ENCODE measurements at places on chromosomes 1 and 21.

GRCh38 chr1:208043691-208044181 lies 132.8 kb upstream of the CD34 start:
- DNase-seq: no peak

DNA sequence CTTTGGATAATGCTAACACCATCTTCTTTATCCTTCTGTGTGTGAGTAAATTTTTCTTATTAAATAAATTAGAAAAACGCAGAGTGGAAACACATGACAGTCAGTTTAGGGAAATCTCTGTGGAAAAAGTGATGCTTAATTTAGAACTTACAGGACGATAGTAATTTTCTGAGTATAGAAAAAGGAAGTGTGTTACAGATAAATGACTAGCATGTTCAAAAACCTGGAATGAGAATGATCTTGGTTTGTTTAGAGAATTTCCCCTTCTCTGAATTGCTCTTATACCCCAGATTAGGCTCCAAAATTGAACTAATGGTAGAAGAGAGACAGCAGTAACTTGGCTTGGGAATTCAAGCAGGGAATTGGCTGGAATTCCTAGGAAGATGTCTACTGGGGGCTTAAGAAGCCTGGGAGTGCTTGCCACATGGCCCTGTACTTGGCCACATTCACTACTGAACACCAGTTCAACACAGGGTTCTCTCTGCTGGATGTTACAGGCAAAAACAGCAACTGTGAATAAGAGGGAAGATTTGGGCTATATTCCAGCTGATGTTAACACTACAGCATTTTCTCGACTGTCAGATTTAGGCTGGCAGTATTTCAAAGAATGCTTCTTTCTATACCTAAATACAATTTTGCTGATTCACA lies 1004.2 kb downstream of the TTLL7 start:
- no peak for DNase-seq

GRCh38 chr1:230923176-230923575 lies 54.9 kb upstream of the C1orf198 start:
- DNase-seq: no peak

DNA sequence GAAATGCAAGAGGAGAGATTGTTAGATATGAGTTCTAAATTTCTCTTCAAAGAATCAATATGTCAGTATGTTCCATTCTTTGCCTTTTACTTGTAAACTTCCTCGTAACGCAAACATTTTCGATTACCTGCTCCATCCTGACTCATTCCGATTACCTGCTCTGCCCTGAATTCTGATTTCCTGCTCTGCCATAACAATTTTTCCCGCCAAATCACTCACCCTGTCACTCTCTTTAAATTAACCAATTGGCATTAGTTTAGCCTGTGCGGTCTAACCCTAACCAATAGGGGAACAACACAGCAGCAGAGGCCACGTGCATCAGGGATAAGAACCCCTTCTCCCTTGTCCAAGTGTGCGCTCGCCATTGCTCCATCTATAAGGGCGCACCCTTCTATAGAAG lies 25.0 kb upstream of the CBR3 start:
- no peak for DNase-seq

DNA sequence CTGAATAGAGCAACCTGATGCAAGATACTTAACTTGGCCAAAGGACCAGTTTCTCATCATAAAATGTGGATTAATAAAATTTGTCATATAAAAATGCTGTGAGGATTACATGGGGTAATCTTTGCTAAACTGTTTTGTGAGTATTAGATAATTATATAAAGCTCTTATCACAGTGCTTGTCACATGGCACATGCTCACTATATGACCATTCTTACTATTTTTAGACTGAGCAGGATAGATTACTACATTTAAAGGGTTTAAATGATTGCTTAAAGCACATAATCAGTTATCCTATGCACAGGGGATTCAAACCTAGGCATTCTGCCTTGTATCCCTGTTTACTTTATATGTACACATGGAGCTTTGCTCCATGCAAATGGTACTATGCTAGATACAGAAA lies 82.9 kb upstream of the COL24A1 start:
- DNase-seq: no peak

DNA sequence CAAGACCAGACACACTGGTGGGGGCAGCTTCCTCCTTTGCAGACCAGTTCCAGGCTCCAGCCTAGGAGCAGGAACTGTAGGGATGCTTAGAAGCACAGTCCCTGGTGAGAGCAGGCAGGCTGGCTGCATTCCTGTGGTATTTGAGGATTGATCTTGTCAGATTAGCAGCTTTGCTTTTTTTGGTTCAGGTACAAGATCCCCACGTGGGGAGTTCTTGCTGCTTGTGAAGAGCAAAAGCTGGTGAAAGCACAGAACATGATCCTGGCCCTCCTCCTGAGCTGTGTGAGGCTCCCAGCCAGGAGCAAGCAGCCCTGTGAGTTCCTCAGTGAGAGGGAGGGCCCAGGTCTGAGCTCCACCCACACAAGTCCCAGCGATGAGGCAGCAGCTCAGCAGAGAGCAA lies 75.3 kb upstream of the ARTN start:
- DNase-seq: no peak

GRCh38 chr21:43307677-43308070 lies 119.3 kb downstream of the SIK1 start:
- DNase-seq: no peak

- no peak for DNase-seq
These were observed 25.6 kb upstream of the IL20 start for GRCh38 chr1:206839857-206840256.

DNA sequence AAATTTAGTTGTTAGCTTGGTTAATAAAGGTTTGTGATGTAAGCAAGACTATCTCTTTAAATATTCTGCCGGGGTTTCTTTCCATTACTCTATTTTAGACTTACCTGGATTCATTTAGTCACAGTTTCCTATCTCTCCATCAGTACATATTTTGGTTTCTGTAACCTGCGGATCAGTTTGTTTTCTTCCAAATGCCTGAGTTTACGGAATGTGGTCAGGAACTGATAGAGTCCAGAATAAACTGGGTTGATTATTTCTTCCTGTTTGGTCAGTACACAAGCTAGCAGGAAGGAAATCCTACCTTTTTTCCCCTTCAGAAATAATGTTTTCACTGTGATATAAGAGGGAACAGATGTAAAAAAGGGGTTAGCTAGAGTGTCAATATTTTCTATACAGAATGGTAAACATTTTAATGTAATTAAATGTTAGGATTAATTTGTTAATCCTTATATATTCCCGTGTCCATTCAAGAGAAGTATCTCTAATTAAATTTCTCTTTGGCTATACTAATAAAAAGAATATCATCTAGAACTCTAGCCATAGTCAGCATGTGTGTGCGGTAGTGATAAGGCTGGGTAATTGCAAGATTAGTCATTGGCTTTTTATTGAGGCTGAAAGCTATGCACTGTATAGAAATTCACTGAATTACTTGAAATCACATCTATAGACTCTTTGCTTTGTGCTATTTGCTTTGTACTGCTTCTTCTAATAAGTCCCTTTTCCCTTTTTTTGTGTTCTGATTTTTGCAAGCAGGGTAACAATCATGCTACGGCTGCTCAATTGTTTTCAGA lies 144.7 kb upstream of the ADGRL4 start:
- no peak for DNase-seq

DNA sequence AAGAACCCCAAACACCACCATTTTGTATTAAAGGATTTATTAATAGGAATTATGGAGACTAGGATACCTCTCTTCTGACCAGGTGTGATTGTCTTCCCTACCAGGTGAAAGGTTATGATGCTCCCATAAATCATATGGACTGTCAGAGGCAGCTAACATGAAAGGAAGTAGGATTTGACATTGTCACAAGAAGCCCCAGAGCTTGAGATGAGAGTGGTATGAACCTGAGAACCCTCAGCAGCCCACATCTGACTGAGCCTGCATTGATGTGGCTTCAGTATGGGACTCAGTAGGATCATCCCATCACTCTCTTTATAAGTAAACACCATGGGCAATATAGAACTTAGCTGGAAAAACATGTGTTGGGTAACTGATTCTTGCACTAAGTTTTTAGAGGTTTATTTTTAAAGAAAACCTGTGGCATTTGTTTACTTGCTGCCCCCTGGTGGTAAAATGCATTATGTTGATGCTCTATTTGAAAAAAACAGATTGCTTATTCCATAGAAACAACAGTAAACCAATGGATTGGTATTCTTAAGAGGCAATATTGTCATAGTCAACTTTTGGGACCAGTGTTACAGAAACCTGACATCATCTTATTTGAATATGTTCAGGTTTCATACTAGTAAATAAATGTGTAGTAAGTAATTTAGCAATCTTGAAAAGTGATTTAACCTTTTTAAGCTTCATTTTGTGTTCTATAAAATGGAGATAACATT lies 16.6 kb upstream of the CACYBP start:
- no peak for DNase-seq

- no peak for DNase-seq
These were observed 94.4 kb downstream of the COLGALT2 start for GRCh38 chr1:183942933-183943693.

- DNase-seq: no peak
These were observed 7.6 kb downstream of the CFH start for GRCh38 chr1:196659471-196659870.

GRCh38 chr21:42221581-42222345 lies 2.8 kb downstream of the ABCG1 start:
- no peak for DNase-seq

- no peak for DNase-seq
These were observed 197.1 kb downstream of the COP1 start for GRCh38 chr1:176009951-176010350.

DNA sequence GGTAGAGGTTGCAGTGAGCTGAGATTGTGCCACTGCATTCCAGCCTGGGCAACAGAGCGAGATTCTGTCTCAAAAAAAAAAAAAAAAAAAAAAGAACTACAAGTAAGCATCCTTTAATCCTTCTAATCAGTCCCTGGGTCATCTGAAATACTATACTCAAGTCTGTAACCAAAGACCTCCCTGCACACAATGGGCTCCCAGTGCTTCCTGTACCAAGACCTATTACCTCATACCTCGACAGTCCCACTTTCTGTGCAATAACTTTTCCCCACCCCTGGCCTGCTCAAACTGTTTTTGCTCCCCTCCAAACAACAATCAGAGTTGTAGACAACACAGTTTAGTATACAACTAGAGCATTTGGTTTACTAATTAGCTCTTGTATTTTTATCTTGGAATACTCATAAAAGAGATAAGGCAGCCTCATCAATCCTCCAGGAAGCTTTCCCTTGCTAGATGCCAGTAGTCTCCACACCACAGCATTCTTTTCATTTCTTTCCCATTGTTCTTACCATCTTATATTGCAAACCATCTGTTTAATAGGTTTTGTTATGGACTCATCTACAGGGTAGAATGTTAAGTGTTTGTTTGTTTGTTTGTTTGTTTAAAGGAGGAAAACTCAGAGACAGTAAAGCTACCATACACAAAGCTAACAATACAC lies 19.2 kb upstream of the RLF start:
- DNase-seq: no peak

DNA sequence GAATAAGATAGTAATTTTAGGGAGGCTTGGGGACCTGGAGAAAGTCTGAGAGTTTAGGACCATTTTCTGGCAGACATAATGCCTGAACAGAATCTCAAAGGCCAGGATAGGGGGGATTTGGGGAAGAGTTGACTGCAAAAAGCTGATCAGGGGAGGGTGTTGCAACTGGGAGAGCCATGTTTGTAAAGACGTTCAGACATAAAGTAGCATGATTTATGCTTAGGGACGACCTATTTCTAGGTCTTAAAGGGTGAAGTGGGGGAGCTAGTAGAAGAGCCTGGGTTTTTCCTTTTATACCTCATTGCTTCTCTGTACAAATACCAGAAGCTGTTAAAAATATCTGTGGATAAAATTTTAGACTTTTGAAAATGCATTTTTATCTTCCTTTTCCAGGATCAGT lies 51.2 kb downstream of the FNBP1L start:
- DNase-seq: no peak

GRCh38 chr1:81409780-81410274 lies 390.9 kb upstream of the ADGRL2 start:
- DNase-seq: no peak

GRCh38 chr1:232452117-232452516 lies 177.8 kb downstream of the SIPA1L2 start:
- DNase-seq: no peak

GRCh38 chr1:942411-942821 lies 16.6 kb downstream of the NOC2L start:
- DNase-seq: no peak

- DNase-seq: no peak
These were observed 53.9 kb upstream of the ZC3H12A start for GRCh38 chr1:37420456-37420855.

DNA sequence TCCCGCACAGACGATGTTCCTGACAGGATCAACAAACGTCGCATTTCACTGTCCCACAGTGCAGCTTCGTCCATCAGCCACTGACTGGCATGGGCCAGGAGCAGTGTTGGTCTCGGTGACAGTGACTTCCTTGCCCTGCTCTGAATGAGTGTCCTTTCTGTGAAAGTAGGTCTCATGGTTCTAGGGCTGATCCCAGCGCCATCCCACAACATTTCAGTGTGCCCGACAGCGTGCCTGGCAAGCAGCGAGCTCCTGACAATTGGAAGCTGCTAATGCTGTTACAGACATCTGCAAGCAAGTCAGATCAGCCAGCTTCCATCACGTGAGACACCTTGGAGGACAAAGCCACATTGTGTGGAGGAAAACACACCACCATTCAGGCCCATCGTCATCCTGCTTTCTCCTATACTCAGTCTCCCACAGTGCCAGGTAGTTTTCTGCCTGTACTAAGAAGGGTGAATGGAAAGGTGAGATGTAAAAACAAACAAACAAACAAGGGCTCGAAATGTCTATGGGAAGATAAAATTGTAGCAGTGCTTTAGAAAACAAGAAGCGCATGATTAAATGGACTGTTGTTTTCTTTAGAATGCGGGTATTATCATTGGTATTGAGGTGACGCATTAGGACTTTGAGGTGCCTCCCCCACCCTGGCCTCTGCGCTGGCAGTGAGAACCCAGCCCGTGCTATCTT lies 21.9 kb downstream of the ERRFI1 start:
- no peak for DNase-seq

DNA sequence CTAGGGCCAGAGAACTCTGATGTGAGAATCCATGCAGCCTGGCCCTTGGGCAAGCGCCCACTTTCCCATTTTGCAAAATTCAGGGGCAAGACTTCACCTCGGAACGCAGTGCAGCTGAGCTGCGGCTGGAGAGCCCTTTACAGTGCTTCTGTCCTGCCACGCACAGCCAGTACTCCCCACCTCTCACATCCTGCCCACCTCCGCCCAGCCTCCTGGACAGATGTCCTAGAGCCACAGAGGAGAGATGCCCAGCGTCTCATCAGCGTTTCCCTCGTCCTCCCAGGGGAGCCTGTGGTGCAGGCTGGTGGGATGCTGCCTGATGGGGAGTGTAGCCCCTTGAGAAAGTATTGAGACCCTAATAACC lies 29.6 kb downstream of the RUNX3 start:
- peak; percentile 7 for DNase-seq
